ENCODE measurements at places on chromosomes 6 and 20.

- no peak for DNase-seq
These were observed 8.5 kb upstream of the BEND6 start for GRCh38 chr6:56946368-56946767.

DNA sequence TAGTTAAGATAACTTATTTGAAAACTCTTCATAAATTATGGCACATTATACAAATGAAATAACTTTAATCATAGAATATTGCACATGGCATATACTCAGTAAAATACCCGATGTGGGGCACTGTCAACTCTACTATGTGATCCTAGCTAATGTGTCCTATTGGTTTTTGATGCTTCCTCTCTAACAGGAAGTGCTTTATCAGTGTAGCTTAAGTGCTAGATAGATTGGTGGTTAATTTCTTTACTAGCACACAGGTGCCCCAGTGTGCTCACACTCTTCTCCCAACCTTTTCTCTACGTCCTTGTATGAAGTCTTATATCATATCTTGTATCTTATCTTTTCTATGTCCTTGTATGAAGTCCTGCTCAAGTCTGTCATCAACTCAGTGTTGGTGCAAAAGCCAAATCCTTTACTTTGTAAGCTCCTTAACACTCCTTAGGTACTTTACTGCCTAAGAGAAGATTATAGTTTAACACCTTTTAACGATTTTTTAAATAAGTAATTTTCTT lies 358.9 kb downstream of the CENPW start:
- DNase-seq = no peak

DNA sequence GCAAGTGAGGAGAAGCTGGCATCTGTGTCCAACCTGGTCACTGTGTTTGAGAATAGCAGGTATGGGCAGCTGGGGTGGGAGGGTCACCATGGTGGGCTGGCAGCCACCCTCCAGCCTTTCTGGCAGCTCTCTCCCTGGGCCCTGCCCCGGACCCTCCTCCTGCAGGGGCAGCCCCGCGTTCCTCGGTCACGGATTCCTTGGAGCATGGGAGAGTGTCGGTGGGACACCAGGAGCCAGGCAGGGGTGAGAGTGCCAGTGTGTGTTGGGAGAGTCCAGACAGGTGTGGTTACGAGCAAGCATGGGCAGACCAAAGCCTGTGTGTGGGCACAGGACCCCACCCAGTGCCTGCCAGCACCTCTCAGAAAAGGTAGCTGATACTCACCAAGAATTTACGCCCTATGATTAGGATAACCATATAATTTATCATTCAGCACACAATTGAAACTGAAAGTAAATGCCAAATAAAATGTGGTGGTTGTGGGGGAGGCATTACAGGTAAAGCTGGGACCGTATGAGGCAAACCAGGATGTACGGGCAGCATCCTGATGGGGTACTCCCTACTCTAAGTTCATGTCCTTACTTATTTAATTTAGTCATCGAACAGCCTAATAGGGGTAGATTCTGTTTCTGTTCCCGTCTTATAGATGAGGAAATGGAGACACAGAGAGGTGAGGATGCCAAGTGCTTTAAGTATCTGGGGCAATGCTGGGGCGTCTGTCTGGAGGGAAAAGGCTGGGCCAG lies 542 bp downstream of the FGD2 start:
- DNase-seq = no peak

DNA sequence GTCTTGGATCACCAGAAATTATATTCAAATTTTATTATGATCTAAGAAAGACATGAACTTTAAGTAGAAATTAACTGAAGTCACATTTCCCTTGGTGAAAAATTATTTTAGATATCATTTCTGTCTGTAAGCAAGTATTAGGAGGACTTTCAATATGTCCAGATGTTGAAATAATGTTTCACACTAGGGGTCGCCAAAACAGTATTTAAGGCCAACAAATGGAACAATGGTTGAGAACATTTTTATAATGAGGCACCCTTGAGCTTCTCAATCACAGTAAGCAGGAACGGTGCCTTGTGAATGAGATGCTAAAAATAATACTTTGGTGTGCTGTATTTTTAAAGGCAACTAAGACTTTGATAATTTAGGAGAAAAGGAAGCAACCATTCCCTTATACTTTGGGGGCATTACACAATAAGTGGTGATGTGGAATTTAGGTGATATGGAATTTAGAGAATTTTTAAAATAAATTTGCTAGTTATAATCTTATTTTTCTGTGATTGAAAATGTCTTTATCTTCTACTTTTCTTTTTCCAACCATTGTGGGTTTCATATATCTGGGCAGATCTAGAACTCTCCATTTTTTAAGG lies 9.6 kb upstream of the SF3B5 start:
- DNase-seq = peak; percentile 54

- DNase-seq = no peak
These were observed 68.8 kb downstream of the PYGB start for GRCh38 chr20:25316506-25317190.

- DNase-seq = no peak
These were observed 58.9 kb upstream of the NXT1 start for GRCh38 chr20:23291575-23292240.

- no peak for DNase-seq
These were observed 25.4 kb downstream of the FBXO9 start for GRCh38 chr6:53090576-53090975.

DNA sequence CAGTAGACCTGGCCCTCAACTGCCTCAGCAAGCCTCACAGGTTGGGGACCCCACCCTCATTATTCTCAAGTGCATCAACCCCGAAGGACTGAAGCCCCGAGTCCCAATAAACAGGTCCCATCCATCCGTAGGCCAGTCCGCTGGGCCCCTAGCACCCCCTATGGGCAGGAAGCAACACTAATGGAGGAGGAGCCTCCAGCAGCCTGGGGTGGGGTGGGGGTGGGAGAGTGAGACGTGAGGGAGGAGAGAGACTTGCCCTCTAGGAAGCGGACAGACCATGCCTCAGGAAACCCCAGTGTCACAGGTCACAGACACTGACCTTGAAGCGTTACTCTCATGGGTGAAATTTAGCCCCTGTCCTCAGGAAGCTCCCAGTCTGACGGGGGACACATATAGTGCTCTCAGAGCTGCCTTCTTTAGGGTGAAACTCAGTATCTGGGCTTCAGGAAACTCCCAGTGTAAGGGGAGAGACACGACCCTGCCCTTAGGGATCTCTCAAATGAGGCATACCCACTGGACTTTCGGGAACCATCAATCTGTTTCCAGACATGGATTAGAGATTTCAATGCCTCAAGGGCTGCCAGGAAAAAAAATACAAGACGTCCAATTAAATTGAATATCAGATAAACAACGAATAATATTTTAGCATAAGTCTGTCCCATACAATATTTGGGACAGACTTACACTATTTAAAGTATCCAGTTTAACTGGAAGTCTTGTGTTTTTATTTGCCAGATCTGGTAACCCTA lies 125.8 kb downstream of the MRPL14 start:
- DNase-seq = no peak

DNA sequence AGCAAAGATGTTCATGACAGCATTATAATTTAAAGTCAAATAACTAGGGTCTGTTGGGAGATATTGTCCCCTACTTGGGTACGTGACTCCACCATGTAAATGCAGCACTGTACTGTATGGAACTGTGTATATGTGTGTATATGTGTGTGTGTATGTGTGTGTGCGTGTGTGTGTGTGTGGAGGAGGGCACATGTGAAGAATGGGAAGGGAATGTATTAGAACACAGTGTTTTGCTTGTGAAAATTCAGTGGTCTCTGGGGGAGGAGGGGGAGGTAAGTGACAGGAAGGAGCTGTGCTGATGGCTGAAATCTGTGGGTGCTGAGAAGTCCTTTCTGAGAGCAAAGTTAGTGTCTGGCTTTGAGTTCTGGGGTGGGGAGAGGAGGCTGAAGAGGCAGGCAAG lies 23.9 kb upstream of the VEGFA start:
- no peak for DNase-seq

DNA sequence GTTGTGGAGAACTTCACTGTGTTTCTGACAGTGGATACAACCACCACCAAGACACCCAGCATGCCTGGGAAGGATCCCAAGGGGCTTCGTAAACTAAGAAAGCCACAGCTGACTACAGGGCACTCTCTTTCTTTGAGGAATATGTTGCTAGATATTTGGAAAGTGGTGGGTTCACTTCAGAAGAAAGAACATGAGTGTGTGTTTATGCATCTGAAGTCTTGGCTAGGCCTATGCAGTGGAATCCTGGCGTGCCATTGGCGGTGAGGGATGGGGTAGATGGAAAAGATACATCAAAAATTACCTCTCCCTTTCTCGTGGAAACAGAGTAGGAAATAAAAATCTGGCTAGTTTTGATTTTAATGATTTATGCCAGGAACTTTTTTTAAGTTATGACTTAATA lies 187.7 kb downstream of the PDE7B start:
- DNase-seq = no peak

DNA sequence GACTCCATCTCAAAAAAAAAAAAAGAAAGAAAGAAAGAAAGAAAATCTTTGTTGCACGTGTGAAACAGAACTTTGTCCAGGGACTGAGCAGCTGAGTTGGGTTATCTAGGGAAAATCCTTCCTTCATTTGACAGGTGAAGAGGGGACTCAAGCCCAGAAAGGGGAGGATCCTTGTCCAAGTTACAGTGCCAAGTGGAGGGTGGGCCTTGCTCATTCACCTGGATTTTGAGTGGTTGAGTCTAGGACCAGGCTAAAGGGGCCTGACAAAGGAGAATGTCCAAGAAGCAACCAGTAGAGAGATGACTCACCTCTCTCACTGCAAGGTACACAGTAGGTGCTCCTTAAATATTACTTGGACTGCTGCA lies 2.7 kb downstream of the TGIF2 start:
- no peak for DNase-seq

DNA sequence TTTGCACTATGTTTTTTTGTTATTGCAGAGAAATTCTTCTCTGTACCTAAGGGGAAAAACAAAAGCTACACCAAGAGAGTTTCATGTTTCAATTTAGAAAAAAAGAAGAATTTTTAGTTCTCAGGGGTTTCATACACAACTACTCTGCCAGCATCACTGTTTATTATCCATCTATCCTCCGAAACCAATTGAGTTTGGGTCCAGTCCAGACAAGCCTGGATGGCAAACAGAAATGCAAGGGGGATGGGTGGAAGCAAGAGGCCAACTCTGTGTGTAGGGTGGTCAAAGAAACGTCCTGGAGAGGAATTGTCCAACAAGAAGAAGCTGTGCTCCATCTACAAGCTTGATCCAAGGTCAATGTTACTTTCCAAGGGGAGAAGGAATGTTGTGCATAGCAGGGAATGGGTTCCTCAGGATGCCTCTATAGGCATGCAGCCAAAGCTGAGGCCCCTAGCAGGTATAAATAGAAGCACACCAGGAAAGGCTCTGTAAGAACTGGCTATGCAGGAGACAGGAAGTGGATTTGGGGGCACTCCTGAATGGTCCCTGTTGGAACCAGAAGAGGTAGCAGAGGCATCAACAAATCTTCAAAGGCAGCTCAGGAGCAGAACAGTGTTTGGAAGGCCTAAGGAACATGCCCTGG lies 64.4 kb downstream of the FILIP1 start:
- DNase-seq = no peak

DNA sequence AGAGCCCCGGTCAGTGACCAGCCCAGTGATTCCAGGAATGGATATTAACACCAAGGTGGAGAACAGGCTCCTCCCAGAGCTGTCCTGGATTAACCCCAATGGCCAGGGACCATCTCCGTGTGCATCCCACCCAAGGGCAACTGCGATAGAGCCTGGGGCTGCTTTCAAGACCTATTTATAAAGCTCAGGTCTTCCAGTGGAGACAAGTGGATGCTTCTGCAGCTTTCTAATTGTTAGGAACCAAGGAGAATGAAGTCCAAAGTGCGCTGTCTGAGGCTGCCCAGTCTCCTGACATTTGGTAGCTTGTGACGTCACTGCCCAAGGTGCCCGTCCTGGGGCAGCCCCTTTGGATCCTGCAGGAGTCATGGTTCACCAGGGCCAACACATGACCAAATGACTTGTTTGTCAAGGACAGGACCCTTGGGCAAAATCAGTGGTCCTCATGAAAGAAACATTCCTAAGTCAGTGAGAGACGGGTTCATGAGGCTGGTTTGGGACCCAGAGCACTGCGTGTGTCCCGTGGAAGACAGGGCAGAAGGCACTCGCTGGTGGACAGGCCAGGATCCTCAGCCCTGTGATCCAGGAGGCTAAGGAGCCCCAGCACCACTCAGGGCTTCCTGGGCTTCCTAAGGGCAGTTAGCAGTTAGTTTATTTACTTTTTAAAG lies 174.9 kb downstream of the ANKRD60 start:
- no peak for DNase-seq

DNA sequence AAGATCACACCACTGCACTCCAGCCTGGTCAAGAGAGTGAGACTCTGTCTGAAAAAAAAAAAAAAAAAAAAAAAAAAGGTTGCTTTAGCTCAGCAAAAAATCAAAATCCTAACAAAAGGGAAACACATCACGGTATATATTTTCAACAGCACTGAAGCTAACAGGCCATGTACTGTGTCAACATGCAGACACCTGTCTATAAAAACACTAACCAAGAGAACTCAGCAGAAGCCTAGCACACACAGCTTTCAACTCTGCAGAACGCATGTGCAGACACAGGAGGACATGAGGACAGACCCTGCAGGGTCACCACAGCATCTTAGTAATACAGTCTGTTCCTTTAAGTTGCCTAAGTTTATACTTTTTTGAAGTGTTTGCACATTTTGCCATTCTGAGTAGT lies 13.5 kb downstream of the NINL start:
- no peak for DNase-seq

DNA sequence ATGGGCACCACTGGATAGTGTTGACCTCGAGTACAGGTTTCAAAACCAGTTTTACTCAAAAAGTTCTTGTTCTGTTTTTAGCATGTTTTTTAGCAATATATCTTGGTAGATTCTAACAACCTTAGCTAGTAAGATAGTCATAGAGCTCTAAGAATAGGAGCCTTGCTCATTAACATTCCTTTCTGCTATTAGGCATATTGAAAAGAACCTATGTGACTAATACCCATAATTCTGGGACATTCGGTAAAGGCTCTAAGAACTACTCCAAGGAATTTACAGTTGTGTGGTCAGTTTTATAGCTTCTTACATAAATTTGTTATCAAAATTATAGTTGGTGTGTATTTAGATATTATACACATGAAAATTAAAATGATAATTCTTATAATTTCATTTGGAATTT lies 11.6 kb downstream of the SLC9A8 start:
- DNase-seq = peak; percentile 25

GRCh38 chr20:33423141-33423834 lies 20.3 kb downstream of the SNTA1 start:
- DNase-seq = no peak

- peak; percentile 20 for DNase-seq
These were observed 2.7 kb downstream of the TEAD3 start for GRCh38 chr6:35494161-35494563.

DNA sequence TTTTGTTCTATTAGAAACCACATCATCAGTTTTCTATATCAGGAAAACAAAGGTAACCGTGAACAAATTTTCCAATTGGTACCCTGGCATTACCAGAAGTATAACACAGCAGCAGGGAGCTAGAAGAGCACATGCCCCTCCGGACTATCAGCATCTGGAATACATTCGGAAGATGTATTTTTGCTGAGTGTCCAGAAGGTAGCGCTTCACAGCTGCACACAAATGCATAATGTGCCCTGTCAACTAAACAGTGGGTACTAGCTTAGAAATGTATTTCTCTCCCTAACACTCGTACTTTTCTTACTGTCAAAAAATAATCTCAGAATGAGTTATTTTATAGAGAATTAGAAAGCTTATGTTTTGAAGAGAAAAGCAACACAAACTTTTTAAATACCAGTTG lies 77.6 kb downstream of the HUS1B start:
- no peak for DNase-seq
